ENCODE measurements at places on chromosomes 6 and 20.

GRCh38 chr6:157246048-157246630 is 77.2 kb downstream of the TMEM242 start:
- no peak for DNase-seq

DNA sequence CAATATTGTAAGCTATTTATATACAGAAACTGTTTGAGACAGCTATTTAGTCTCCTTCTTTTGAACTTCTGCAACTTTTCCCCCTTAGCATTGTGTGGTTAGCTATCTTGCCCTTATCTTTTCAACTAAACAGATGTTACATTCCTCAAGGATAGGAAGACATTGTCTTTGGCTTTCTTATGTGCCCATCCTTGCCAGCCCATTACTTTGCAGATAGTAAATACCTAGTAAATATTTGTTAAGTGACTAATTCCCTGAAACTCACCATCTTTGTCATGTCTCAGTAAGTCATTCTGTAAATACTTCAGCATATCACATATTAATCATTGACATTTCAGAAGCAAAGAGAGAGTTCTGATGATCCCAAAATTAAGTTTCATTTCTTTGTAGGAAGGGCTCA is 69.1 kb upstream of the FLRT3 start:
- DNase-seq, result no peak

DNA sequence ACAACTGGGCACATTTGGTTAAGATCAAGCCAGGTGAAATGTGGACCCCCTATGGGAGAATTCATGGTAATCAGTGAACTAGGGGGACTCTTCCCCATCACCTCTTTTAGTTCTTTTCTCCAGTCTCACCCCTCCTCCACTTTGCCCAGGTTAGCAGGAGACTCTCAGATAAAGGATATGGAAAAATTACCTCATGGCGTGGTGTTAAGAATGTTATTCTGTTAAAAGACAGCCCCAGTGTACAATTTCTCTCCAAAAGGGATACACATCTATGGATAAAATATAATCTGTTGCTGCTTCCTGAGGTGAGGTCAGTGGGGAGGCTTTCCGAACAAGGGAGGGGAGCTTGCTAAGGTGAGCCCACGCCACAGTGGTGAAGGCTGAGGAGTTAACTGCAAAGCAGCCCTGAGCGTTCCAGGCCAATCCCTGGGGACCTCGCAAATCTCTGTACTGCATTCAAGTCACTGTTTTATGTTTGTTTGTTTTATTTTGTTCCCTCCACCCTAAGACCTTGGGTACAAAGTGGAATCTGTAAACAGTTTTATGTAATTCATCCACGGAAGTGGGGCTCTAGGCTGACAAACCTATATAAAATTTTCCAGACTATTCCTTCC is 52.0 kb downstream of the ADGRF1 start:
- DNase-seq, result peak; percentile 24

GRCh38 chr6:113907102-113907815 is 50.1 kb downstream of the MARCKS start:
- DNase-seq, result peak; percentile 4

GRCh38 chr20:364905-365794 is 15.4 kb upstream of the TRIB3 start:
- DNase-seq, result peak; percentile 69

- DNase-seq, result no peak
Observed at GRCh38 chr6:32977272-32977952, 9.0 kb downstream of the BRD2 start.

DNA sequence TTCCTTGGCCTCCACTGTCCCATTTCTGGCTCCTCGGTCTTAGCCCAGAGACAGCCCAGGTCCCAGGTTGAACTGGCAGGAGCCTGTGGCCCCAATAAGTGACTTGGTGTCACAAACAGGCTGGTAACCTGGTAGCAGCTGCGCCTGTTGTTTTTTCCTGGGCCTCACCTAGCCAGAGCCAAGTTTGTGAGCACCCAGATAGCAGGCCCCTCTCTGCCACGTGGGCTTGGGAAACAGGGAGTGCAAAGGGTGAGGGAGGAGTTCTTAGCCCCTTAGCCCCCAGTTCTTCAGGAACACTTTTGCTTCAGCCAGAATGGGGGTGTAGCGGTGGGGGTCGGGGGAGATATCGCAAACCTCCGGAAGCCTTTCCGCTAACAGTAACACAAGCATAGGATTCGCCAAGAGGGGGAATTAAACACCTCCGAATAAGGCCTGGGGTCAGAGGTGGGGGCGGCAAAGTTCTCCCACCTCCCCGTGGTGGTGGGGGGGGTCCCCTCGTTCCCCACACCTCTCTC is 760 bp downstream of the C6orf132 start:
- no peak for DNase-seq

DNA sequence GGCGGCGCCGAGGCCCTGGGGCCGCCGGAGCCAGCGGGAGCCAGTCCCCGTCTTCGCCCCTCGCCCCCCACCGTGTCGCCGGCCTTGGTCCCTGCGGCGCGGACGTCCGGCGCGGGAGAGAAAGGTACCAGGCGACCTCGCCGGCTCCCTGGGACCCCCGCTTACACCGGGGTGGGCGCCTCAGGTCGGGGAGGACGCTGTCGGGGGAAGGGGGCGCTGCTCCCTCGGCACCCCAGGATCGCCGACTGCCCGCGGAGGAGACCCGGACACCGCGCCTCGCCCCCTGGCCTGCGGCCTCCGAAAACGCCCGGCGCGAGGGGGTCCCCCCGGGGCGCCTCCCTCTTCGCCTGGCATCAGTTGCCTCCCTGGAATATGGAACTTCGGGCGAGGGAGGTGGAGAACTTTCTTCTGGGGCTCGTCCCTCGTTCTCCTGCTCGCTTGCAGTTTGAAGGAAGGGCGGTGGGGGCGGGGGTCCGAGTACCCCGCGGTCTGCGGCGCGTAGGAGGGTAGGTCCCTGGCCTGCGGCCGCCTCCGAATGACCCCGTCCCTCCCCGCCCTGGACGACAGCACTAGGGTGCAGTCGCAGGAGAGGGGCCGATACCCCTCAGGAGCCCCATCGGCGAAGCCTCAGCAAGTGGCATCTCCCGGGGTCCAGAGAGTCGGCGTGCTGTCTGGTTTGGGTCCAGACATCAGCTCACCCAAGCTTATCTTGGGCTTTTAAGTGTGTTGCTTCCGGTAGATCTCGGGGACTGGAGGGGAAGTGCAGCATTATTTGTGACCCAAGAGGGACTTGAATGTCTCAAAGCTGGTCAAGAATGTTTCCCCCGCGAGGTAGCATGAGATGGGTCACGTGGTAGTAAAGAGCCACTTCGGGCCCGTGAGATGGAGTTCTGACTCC is 549 bp downstream of the ANKRD6 start:
- DNase-seq, result no peak

DNA sequence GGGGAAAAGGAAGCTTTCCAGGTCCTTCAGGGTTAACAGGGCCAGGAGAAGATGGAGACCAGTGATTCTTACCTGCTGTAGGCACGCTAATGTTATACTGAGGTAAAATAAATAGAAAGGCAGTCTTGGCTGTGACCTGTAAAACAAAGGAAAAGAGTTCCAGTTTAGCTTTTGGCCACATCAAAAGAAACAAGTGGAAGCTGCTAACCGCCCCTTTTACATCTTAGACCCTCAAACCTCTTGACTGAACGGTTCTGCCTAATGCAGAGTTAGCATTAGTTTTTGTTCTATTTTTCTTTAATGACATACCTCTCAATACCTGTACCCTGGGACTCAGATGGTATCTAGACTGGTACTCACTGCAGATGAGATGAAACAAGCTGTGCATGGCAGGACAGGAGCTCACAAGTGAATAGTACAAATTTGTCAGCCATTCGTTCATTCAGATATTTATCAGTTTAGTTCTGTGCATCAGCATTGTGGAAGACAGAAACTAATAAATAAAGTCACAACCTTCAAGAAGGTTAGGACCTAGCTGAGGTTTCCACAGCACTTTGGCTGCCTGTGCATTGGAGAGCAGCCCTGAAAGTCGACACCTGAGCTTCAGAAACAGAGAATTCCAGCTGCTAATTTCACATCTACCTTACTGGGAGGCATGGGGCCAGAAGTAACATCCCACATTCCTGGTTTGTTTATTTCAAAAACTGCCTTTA is 41.0 kb downstream of the TRAM2 start:
- DNase-seq, result no peak

DNA sequence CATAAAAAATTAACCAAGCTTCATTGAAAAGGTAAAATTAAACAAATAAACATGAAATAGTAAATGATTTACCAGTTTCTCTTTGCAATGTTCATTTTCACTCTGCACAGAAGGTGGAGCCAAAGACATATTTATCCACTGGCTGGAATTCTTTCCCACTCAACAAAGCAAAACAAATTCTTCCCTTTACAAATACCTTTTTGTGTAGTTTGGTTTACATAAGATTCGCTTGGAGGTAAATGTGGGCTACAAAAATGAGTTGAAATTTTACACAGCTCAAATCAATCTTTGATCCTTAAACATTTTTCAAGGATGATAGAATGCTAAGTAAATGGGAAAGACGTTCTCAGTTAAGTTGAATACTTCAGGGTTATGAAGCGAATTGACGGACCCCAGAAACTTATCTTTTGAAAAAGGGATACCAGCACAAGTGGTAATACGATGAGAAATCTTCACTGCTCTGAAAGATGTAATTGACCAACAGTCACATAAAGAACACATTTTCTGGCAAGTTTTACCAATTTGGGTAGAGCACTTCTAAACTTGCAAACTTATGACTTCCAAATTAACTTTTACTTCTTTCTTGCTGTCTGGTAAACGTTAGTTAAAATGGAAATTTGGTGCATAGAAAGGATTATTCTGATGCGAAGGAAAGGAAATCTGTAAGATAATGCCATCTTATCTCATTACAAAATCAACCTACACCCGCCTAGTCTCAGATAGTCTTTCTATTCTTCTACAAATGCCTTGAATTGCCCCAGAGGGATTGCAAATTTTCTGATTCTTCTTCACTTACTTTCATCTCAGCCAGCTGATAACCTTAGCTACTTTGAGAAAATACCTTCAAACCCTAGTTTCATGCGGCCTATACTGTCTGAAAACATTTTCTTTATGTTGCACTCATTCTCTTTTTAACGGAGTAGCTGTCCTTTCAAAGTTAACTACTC is 4.7 kb upstream of the GJA1 start:
- peak; percentile 20 for DNase-seq

DNA sequence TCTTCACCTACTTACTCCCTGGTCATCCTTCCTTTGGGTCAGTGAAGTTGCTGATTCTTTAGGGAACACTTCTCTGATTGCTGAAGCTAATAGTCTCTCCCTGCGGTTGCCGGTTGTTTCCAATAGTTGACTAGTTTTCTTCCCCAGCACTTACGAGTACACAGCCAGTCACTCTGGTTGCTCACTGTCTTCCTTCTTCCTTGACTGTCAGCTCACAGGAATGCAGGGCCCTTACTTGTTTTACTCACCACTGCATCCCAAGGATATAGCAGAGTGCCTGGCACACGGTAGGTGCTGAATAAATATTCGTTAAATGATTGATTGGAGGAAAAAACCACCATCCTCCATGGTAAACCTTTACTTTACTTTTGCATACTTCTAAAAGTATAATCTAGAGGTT is 345.0 kb downstream of the QKI start:
- no peak for DNase-seq

DNA sequence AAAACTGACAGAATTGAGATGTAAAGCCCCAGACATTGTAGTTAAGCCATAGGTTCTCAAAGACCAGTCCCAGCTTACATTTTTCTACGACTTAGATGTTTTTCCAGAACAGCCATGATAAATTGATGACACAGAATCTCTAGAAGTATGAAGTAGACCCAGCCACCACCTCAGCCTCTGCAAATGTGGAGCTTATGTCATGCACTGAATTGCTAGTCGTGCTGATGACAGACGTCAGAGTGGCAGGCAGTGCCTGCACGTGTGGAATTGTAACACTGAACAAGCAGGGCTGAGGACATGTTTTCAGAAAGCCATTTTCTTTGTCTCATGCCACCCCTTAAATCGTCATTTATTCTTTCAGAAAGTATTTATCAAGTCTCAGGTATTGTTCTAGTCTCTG is 72.4 kb upstream of the TMEM181 start:
- DNase-seq, result no peak

GRCh38 chr6:156992020-156992804 is 215.0 kb downstream of the ARID1B start:
- no peak for DNase-seq

DNA sequence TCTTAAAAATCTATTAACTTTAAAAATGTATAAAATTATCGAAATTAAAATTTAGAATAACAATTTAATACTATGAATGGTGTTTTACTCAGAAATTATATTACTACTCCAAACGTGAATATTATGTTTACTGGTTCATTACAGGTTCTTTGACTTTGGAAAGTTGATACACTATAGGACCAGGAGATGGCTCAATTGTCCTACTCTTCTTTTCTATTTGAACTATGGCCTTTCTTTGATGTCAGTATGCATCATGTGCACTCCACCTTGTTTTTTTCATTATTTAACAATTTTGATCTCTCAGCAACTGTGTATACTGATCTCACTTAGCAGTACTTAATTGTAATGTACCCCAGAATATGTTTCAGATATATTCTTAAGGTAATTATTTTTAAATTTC is 391.5 kb upstream of the MANEA start:
- no peak for DNase-seq

GRCh38 chr6:111423055-111423633 is 59.9 kb downstream of the REV3L start:
- DNase-seq, result no peak

DNA sequence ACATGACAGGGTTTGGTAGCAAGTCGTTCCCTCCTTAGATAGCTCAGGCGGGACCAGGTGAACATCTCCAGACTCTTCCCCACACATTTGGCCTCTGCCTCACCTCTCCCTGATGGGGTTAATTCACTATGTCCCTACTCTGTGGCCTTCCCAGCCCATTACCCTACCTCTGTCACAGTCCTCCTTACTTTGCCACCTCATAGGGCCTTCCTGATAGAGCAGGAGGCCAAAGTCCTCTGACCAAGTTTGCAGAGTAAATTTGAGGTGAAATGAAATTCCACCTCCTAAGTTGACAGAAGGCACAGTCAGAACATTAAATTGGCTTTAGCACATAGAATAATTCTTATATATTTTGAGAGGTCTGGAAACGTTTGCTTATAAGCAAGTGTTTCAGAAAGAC is 53.1 kb upstream of the ARMC2 start:
- no peak for DNase-seq

DNA sequence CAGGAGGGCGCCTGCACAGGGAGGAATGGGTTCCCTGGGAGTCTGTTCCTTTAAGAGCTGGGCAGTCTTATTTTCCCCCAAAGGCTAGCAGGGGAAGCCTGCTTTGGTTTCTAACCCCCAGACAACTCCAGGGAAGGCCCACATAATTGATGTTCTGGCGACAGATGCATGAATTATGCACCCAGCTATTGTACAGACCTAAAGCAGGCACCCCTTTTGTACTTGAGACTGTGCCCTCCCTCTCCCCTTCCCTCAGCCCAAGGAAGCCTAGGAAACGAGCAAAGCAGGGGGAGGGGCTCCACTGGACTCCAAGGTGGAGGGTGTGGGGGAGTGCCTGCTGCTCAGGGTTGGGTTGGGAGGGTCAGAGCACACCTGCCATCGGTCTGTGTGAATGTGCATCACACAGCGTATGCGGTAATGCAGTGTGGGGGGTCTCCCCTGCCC is 102.1 kb downstream of the KCNB1 start:
- no peak for DNase-seq

DNA sequence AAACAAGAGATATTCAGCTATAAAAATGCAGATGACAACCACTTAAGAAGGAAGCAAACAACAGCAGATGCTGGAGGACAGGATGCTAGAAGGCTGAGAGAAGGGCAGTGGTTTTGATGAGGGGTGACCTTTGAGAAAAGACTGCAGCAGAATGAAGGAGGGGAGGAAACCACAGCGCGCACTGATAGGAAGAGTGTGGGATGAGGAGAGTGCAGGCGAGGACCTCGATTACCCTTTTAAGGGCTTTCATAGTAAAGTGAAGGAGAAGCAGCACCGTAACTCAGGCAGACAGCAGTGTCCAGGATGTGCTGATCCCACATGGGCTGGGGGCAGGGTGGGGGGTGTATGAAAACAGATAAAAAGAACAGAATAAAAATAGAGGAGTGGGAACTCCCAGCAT is 19.2 kb downstream of the ZBTB2 start:
- DNase-seq, result no peak

Data from H4 (cell line).